Activated CD4-positive, CD25-positive, alpha-beta regulatory T cell treated with anti-CD3 and anti-CD28 coated beads, Interleukin-2, amount 50 U/mL, for 72 hours (primary cell): ENCODE measurements at places on chromosomes 7 and 10.

DNA sequence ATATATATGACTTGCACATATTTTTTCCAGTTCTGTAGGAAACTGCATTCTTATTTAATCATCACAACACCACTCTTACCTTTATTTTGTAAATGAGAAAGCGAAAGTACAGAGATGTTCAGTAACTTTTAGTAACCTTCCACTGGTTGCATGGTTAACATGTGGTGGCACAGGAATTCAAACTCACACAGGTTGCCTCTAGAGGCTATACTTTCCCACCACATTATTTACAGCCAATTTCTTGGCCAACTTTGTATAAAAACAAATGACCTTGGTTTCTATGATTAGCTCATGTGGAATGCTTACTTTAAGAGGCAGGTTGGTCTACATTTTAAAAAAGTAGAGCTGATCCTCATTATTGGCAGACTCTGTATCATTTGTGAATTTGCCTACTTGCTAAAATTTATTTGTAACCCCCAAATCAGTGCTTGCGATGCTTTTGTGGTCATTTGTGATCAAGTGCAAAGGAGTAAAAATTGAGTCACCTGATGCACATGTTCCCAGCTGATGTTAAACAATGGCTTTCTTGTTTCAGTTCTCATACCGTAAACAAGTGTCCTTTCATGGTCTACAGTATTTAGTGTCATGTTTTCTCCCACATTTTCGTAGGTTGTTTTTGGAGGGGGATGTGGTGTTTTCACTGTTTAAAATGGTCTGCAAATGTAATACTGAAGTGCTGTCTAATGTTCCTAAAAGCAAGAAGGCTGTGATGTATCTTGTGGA is 14.8 kb downstream of the BBS9 start:
- DNase-seq = no peak

GRCh38 chr7:133230591-133231194 is 22.2 kb upstream of the EXOC4 start:
- peak; percentile 39 for DNase-seq

DNA sequence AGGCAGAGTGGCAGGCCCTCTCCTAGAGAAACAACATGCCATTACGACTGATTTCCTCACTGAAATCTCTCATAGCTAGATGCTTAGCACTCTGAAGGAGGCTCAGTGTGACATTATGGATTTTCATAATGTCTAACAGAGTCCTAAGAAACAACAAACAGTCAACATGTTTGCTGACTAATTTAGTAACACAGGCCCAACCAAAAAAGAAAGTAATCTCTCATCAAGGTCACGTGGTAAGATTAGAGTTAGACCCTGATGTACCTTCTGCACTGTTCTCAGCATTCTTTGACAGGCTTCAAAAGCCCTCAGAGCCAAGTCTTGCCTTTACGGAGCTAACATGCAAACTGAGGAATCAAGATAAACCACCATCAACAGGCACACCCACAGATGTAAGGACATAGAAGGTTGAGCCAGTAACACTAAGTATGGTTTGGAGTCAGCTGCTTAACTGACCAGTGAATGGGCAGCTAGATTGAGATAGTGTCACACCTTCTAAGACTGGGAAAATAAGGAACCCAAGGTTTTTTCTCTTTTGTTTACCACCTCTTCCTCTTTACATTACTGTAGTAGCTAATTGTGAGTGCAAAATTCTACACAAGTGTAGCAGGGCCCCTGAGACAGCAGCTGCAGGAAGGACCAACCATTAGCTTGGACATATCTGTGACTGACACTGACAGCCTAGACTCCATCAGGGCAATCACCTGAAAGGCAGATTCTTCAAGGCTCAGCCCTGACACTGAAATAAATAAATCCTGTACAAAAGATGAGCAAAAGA is 15.3 kb upstream of the KCNIP2 start:
- DNase-seq = no peak

DNA sequence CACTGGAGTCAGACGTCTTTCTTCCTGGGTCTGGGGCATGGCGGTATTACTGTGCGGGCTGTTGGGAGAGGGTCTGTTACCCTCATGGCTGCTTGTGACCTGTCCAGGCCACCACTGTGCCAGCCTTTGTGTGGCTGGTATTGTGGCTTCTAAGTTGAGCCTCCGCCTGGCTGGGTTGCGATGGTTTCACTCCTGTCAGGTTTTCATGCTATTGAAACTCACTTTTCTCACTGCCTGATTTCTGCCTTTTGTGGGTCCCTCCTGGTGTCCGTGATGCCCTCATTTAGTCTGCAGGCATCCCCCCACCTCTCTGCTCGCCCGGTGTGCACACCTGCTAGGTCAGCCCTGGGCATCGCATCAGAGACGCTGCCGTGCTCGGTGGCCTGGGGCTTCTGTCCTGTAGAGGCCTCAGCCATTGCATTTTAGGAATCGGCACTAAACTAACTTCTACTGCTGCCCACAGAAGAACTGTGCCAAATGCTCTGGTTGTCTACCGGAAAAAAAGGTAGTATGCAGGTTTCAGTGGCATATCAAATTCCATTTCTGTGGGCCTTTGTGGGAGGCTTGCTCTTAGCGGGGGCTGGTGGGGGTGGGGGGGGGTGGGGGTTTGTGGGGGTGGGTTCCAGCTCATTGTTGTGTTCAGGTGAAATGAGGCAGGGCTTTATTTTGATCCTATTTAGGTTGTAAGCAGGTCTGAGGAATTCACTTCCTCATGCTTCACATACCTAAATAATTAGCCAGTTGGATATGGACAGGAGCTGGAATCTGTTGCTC is 64.3 kb downstream of the MGMT start:
- DNase-seq = no peak

- DNase-seq = no peak
Measured at GRCh38 chr10:89973326-89973725, 271.9 kb downstream of the KIF20B start.

DNA sequence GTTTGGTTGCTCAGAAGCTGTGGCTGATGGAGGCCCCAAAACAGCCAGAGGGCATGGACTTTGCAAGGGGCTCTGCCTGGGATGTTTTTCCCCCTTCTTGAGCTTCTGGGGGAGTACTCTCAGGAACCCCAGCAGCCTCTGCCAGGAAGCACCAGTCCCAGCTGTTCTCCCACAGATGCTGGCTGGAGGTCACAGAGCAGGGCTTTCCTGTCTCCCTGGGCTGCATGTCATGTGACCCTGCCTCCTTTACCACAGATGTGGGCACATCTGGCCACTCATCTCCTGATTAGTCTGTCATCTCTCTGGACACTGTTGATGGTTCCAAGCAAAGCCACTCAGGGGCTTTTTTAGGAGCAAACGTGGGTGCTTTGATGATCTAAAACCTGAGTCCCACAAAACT is 136.7 kb downstream of the NEURL1 start:
- DNase-seq = no peak
